ENCODE measurements at places on chromosomes 6 and 20.

- DNase-seq, result no peak
These were observed 123.5 kb downstream of the GMPR start for GRCh38 chr6:16361861-16362260.

DNA sequence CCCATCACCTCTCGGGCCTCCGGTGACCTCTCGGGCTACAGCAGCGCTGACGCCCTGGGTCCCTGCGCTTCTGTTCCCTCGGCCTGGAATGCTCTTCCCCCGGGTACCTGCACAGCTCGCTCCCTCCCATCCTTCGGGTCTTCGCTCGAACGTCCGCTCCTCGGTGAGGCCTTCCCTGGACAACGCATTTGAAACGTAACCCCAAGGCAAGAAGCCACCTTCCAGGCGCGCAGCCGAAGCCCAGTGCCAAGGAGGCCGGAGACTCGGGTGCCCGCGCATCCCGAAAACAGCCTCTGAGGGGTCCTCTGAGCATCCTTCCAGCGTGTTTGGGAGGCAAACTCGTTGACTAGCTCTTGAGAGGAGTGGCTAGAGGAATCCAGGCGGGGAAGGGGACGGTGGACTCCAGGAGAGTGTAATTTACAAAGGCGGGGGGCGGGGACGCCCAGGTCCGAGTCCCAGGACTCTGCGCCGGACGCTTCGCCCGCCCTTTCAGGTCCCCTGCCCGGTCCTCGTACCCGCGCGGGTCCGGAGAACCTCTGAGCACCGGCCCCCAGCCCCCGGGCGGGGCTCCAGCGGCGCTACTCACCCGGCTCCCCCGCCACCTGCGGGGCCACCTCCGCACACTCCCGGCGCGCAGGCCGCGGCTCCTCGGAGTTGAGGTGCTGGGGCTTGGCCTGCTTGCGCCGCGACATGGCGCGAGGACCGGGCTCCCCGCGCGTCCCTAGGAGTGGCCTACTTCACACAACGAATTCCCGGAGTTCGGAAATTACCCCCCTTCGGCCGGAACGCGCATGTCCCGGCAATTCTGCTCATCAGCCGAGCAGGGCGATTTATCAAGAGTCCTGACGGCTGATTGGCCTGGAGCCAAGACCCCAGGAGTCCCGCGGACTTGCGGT is 86.8 kb downstream of the ZFP64 start:
- peak; percentile 32 for DNase-seq

GRCh38 chr6:47188588-47189021 is 121.1 kb downstream of the TNFRSF21 start:
- no peak for DNase-seq

- no peak for DNase-seq
These were observed 248.7 kb downstream of the C6orf118 start for GRCh38 chr6:165060720-165061119.

DNA sequence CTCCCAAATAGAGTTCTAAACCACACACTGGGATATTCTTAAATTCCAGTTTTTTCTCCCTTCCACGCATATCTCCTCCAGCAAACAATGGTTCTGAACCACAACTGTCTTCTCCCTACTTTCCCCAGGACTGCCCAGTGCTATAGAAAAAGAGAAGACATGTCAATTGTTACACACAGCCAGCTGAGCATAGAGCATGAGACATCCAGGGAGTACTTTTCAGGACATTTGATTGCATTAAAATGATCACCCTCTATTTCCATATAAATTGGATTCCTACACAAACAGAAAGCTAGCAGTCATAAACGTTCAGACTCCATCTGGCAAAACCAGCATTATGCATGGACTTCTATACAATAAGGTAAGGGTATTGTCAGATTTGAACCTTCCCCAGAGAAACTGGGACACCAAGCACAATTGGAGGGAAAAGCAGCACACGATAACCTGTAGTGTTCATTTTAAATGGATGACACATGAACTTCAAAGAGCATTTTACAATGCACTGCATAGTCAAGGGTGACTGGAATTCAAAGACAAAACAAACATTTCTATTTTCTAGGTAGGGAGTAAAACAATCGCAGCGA is 93.1 kb upstream of the HEY2 start:
- DNase-seq, result no peak

GRCh38 chr20:40691566-40692239 is 2.7 kb upstream of the MAFB start:
- no peak for DNase-seq

DNA sequence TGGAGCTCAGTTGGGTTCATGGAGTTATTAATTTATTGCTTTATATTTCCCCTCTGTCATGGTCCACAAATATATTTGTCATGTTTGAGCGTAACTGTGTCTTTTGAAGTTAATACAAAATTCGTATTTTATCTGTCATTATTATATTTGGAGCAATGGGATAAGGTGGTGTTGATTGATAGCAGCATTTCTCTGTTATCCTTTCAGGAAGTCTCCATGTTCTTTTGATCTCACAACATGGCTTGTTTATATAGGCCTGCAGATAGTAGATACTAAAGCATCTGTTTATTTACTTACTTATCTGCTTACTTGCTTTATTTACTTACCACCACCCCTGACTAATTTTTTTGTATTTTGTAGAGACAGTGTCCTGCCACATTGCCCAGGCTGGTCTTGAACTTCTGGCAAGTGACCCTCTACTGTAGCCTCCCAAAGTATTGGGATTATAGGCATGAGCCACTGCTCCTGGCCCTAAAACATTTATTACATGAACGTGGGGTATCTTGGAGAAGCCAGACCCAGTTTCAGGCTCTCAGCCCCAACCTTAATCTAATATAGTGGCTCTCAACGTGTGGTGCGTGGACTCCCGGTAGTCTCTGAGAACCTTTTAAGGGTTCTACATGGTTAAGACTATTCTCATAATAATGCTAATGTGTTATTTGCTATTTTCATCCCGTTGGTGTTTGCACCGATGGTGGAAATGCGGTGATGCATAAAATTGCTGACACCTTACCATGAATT is 104.2 kb downstream of the NCOA3 start:
- DNase-seq, result no peak

GRCh38 chr6:11277275-11278206 is 45.1 kb upstream of the NEDD9 start:
- DNase-seq, result peak; percentile 46

GRCh38 chr6:26216359-26216885 is 129.2 kb downstream of the HFE start:
- peak; percentile 87 for DNase-seq

DNA sequence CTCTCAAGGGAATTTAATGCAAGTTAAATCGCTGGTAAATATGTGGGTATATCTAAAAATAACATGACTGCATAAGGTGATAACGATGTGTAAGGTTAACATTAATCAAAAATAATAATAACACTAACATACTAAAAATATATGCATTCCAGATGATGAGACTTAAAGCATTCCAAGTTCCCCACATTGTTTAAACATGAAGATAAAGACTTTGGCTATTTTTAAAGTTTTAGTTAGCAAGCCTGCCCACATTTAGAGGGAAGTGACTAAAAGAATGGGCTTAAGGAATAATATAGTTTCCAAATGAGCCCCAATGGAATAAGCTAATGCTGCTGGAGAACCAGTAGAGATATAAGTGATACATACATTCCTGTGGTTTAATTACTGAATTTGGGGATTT is 941.3 kb downstream of the TBC1D32 start:
- DNase-seq, result no peak

DNA sequence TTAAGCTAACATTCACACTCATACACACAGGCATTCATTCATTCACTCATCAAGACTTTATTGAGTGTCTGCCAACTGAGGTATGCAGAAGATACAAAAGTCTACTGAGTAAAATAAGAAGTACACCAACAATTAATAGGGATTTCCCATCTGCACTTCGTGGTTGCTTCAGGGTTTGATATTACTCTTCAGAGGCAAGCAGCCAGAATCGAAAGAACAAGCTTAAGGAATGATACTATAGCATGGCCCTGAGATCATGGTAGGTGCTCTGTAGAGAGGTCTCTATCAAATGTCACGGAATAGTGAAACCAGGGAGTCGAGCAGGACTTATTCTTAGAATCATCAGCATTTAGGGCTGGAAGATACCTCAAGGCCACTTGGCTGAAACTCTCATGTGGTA is 135.4 kb downstream of the NRN1 start:
- DNase-seq, result no peak

- DNase-seq, result no peak
These were observed 65.8 kb upstream of the JAG1 start for GRCh38 chr20:10739566-10739965.

DNA sequence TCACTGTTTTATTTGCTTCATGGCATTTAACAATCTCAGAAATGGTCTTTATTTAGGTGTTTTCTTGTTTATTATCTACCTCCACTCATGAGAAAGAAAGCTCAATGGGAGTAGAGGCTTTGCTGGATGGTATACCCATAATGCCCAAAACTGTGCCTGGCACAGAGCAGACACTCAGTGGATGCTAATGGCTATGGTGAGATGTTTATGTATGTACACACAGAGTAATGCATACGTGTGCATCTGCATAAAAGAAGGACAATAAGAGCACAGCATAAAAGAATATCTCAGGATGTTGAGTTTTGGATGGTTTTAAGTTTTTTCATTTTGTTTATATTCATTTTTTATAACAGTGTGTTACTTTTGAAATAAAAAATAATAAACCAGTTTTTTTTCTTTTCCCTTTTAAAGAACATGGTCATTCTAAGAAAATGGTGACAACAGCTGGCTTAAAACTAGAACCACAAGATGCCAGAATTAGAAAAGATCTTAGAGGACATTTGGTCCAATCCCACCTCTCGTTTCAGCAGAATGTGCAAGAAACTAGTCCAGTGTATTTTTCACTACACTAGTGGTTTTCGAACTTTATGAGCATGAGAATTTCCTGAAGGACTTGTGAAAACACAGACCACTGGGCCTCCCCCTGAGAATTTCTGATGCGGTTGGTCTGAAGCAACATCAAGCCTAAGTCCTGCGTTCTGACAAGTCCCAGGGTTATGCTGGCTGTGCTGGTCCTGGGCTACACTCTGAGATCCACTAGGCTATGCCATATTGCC is 131.9 kb downstream of the FYN start:
- no peak for DNase-seq

DNA sequence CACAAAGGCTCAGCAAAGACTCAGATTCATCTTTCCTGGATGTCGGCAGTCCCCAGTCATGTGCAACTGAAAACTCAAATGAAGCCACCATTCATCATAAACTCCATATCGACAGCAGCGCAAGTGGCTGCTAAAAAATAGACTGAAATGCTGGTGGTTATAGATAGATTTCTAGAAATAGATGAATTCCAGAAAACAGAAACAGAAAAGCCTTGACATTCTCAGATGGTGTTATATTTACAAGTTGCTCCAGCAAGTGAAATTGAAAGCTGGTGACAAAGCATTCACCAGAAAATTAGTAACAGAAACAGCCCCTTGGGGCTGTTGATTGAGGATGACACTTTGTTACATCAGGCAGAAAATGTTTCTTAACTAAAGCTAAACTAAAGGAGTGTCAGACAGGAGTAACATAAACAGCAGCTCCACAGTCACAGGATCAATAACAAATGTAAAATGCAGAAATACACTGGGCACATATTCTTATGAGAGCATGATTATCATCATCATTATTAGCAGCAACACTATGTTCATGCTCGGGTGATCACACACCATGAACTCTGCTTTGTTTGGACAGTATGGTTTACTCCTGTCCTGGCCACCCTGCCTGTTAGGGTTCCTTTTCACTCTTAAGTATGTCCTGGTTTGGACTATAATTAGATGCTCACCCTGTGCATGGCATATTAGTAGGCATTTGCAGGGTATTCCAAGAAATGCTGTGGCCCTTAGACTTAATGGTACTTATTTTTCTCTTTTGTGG is 36.4 kb upstream of the SLC35F1 start:
- no peak for DNase-seq

DNA sequence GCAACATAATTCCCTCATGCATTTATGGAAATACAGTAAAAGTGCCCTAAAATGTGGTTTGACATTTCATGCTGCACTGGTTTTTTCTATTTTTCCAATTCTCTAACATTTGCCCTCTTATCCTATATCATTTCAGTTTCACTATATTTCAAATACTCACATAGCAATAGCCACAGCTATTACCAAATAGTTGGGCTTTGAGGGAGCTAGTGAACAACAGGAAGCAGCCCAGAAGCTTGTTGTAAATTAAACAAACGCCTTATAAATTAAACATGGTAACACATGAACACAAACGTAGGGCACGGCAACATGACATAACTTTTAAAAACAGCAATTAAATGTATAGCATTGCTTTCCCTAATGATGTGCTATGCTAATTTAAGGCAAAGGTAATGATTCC is 469.0 kb downstream of the CDC5L start:
- no peak for DNase-seq

DNA sequence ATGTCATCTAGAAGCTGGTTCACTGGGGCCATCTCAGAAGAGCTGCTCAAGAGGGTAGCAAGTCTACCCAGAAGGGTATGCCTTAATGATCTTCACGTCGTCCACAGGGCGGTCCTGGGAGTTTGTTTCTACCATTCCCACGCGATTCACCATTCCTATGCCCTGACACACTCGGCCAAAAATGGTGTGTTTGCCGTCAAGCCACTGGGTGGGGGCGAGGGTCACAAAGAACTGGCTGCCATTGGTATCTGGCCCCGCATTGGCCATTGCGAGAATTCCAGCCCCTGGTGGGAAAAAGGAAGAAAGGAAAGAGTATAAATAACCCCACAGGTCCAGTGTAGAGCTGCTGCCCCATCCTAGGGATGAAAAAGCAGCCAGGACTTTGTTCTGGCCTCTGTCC is 16.5 kb upstream of the CPNE5 start:
- DNase-seq, result no peak

DNA sequence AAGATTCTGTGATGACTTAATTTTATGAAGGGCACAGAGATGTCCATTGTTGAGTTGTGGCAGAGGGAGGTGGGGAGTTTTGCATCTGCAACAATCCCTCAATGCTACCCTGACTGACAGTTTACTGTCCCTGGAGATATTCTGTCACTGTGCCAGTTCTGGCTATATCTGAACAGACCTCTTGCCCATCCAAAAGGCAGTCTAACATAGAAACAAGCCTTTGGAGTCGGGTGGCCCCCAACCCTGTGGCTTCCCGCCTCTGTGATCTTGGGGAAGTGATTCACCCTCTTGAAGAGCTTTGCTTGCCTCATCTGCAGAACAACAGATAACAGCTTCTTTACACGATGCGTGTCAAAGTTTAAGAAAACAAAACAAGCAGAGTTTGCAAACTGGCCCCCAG is 3.8 kb upstream of the E2F1 start:
- DNase-seq, result peak; percentile 69

- DNase-seq, result no peak
These were observed 32.1 kb upstream of the CENPW start for GRCh38 chr6:126307849-126308248.
